ENCODE measurements at places on chromosomes 3 and 15.

DNA sequence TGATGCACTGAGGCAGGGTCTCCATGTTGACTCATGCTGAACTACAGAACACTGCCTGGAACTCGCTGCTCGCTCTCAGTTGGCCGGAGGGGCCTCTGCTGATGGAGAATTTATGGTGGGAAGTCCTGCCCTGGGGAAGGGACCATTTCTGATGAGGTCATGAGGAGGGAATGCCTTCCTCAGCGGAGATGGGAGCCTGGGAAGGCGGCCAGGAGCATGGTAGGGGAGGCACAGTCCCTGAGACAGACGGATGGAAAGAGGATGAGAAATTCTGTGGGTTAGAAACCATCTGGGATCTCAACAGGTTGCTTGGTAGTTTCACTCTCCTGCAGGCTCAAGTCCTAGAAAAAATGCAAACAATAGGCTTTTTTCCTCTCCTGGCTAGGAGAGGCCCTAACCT is 56.8 kb upstream of the TPM1 start:
- no peak for DNase-seq

DNA sequence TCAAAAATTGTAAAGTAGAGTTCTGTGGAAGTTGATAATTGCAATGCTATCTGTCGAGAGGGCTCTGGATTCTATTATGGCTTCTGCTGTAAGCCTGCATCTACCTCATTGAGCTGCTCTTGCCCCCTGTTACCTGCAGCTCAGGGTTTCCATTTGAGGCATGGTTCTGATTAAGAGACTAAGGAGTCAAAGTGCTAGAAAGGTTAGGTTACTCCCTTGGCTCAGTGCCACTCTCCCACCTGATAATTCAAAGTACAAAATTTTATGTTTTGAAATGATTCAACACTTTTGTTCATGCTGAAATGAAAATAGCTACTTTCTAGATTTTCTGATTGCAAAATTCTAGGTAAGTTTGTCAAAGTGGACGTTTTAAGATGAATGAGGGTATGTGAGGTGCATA is 220.5 kb upstream of the SATB1 start:
- peak; percentile 47 for DNase-seq

DNA sequence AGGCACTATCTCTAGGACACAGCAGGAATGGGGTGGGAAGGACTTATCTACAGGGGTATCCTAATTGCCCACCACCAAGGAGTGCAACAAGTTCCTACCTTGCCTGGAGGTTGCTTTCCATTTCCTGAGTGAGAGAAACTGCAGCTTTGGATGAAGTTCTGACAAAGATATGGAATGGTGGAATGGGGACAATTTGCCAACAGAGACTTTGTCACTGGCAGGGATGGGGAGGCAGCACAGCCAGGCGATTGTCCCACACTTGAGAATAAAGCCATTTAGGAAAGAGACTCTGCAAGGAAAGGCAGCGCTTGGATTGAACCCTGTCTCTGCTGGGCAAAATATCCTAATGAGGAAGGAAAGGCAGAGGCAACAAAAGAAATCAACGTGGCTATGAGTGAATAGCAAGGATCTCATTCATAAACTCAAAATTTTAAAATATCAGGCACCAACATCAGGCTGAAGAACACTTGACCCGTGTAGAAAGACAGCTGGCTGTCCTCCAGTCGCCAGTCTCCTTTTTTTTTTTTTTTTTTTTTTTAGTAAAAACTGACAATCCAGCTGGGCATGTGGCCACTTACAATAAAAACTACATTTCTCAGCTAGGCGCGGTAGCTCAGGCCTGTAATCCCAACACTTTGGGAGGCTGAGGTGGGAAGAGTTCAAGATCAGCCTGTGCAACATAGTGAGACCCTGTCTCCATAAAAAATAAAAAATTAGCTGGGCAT is 31.6 kb upstream of the PDE8A start:
- no peak for DNase-seq

DNA sequence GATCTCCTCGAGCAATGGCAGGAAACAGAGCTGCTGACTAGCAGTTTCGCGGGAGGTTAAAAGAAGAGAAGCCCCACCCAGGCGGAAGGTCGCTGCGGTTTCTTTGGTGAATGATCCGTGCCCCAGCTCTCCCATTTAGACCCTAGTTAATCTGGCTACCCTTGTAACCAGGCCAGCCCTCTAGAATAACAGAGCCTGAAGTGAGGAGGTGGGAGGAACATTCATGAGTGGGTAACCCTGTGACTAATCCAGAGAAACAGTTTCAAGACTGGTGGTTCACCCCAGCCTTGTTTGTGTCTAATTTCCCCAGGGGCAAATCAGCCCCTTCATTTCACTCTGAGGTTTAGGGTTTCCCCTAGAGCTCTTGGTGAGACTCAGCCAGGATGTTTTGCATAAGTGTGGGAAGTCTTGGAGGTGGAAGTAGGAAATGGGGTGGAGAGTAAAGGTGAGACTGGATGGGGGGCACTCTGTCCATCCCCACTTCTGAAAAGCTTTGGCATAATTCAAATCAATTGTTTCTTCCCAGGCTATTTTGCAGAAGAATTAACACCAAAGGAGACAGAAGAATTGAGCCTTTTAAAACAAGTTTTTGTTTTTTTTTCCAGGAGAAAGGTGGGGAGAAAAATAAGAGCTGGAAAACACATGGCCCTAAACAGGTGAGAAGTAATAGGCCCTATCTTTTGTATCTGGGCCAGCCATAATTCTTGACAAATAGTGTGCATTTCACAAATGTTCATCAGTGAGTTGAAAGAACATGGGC is 303.1 kb downstream of the RPLP1 start:
- peak; percentile 76 for DNase-seq

GRCh38 chr15:49137861-49138260 is 17.5 kb downstream of the COPS2 start:
- DNase-seq = no peak

DNA sequence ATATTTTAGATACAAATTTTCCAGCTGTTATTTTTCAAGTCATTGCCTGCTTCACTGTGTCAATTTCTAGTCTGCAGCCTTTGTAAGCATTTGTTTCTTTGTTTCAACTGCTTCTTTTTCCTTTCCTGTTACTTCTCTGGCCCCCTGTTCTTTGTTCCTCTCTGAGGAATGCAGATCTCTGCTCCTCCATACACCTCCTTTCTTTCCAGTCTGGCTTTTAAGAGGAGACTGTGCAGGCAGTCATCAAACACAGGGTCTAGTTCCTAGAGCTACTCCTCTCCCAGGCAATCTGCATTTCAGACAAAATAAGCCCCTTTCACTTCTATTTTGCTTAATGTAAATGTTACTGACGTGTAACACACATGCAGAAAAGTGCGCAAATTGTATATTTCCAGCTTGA is 502.9 kb downstream of the PDCD6IP start:
- no peak for DNase-seq

DNA sequence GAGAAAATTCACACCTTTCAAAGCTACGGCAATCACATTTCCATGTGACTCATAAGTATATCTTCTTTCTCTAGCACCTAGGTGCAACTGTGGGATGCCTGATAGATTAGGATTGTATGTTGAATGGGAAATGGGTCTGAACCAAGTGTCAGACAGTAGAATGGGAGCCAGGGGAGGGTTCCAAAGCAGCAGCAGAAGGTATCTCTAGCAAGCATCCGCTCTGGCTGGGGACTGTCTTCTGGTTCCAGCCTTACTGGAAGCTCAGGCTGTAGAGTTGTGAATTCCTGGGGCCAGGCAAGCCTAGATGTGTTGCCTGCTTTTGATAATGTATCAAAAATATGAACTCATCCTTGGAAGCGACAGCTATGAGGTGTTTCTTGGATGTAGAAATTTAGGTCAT is 2.1 kb upstream of the CHL1 start:
- no peak for DNase-seq

- DNase-seq = no peak
These were observed 81.8 kb downstream of the CLASP2 start for GRCh38 chr3:33636125-33636850.

- DNase-seq = no peak
These were observed 16.4 kb downstream of the CHRNA3 start for GRCh38 chr15:78604420-78604819.

DNA sequence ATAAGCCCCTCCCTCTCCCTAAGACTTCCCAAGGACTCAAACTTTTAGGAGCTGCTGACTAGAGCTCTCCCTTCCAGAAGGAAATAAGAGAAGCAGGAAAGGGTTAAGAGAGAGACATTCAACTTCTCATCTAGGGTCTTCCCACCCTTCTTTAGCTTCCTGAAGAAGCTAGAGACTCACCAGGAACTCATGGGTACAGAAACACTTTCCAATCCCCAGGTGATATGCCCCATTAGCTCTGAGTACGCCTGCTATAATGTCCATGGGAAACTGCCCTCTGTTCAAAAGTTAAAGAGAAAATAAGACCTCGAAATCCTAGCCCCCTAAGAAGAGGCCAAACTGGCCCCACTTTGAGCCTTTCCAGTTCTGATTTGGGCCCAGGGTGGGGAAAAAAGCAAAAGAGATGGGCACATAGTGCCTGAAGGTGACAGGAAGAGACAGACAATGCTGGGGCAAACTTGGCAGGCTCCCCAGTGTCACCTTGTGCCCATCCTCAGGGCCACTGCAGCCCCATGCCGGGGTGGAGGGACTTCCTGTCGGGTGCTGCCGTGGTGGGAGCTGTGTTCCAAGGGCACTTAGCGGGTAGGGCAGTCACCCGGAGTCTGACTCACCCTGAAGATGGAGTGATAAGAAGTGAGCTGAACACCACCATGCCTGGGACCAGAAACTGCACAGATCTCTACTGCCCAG is 29.5 kb downstream of the CCDC12 start:
- DNase-seq = peak; percentile 62

Data from activated T-cell treated with anti-CD3 and anti-CD28 coated beads for 48 hours (primary cell).